Activated naive CD8-positive, alpha-beta T cell treated with anti-CD3 and anti-CD28 coated beads, Interleukin-2, amount 50 U/mL, for 16 hours (primary cell): ENCODE measurements at places on chromosomes 11 and 22.

DNA sequence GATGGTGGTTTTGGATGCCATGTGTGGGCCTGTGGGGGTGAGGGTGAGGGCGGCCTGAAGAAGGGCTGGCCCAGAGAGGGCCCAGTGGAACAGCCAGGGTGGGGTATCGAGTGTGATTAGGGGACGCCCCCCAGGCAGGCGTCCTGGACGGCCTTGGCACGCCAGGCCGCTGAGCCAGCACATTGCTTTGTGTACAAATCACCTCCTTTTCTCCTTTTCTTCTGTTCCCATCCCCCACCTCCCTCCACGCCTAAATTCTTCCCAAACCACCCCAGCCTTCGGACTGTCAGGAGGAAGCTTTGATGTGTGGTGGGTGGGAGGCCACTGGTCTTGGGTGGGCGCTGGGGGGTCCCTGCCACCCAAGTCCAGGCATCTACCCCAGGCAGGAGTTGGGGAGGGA is 7.8 kb upstream of the CD248 start:
- DNase-seq = no peak

GRCh38 chr11:23732026-23732425 is 764.8 kb upstream of the LUZP2 start:
- DNase-seq = no peak

GRCh38 chr22:47065756-47066615 is 303.5 kb downstream of the TBC1D22A start:
- DNase-seq = no peak

- no peak for DNase-seq
These were observed 43.4 kb upstream of the MICAL2 start for GRCh38 chr11:12066799-12067508.

DNA sequence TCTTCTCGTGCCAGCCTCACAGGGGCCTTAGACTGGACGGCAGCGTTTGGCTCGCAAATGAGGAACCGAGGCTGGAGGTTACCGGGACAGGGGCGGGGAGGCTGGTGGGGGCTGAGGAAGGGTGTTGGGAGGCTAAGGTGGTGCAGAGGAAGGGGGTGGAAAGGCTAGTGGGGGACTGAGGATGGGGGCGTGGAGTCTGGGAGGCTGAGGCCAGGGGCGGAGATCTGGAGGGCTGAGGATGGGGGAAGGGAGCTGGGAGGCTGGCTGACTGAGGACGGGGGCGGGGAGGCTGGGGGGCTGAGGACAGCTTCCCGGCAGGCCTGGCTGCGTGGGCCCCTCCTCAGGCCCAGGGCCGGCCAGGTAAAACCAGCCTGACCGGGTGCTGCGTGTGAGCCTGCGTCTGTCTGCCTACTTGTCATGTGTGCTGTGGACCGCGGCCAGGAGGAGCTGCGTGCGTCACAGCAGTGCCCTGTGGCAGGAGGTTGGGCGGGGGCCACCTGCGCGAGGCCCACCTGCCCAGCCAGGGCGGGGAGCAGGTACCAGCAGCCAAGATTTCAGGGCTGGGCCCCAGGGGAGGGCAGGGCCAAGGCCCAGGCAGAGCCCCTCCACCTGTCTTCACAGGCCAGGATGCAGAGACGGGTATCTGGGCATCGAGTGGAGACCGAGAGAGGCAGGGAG is 9.4 kb upstream of the PIM3 start:
- no peak for DNase-seq

- no peak for DNase-seq
These were observed 6.3 kb upstream of the NDUFC2 start for GRCh38 chr11:78085972-78086371.

- no peak for DNase-seq
These were observed 301.8 kb upstream of the FAT3 start for GRCh38 chr11:91922846-91923245.

DNA sequence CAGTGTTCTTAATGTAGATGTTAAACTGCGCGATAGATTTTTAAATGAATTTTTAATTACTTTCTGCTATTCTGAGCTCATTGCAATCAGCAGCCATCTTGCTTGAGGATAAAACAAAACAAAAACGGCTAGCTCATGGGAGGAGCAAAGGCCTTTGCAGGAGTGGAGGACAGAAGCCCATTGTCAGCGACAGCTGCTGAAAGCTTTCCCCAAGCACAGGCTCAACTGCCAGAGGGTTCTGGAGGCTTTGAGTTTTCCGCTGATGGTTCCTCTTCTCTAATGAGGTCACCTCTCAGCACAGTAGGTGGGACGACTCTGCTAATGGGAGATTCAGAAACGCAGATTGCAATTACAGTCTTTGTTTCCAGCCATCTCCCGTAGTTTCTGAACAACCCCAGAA is 167.1 kb upstream of the TTC12 start:
- DNase-seq = no peak

DNA sequence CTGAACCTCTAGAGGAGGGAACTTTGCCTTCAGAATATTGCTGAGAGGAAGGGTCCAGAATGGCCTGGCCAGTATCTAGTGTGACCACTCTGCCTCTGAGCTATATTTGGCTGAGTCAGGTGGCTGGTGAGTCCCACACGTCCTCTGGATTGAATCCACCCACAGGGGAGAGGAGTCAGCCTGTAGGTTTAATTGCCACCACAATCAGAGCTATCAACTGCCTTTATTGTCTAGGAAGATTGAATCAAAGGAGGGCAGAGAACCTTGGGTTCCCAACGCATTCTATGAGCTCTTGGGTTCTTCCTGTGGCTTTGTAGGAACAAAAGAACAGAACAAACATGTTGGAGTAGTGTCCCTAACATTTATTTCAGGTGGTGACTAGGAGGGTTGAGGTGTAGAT is 67.7 kb downstream of the ST3GAL4 start:
- no peak for DNase-seq

DNA sequence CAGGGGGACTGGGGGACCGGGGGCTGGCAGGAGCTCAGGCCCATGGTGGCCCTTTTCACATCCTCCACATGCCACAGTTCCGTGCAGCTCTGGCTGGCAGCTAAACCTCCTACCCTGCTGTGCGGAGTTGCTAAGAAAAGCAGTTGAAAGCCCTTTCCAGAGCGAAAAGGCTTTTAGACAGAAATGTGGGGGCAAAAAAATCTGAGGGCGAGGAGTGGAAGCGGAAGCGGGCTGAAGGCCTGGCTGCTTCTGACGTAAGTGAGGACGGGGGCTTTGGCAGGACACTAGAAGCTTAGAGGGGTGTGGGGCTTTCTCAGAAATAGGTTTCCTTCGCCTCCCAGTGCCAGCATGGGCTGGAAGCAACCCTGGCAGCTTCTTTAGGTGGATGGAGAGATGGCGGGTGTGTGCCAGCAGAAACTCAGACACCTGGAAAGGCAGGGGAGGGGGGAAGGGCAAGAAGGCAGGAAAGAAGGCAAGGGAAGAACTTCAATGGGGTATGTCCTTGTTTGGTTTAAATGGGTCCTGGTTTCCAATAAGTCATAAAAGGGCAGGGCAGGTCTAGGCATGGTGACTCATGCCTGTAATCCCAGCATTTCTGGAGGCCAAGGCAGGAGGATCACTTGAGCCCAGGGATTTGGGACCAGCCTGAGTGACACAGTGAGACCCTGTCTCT is 11.2 kb upstream of the DGKZ start:
- no peak for DNase-seq
